Stimulated activated CD8-positive, alpha-beta memory T cell treated with anti-CD3 and anti-CD28 coated beads, Interleukin-2, amount 100 ng/mL, for 1 hour (primary cell): ENCODE measurements at places on chromosomes 5 and 9.

DNA sequence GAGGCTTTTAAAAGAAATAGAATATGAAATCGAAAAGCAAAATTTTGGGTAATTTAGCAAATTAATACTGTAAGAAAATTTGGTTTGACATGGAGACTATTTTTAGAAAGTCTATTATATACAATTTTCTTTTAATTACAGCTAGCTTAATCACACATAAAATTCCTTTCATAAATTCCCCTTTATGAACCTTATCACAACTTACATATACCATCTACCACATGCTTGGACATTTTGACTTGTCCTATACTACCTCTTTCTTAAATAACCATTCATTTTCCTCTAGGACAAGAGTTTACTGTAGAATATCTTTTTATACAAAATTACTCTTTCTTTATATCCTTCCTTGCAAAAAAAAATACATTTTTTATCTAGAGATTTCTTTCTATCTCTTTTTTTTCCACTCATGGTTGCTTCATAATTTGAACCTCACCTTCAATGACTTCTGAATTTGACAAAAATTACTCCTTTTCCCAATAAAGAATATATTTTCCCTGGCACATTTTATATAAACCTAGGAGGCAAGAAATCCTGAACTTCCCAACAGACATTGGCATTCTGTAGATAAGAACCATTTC is 34.0 kb upstream of the SYK start:
- DNase-seq = no peak

GRCh38 chr9:126461029-126461428 is 134.4 kb downstream of the MVB12B start:
- no peak for DNase-seq

DNA sequence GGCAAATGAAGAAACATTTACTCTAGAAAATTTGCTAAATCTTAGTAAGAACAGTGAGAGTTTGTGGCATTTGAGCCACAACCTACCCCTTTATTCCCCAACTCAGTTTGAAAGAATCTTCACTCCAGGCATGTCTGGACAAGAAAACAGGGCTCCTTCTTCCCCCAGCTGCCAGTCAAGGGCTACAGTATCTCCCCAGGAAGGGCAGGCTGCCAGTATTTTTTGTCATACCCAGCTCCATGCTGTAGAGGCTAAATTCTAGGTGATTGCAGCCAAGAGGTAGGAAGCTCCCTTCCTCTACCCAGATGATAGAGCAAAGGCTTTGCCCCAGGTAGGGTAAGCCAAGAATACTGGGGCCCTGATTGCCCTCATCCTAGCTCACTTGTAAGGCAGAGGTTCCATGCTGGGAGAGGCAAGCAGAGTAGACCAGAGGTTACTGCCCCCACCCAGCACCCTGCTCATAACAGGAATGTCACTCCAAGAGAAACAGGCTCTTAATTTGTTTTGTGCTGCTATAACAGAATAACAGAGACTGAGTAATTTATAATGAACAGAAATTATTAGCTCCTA is 20.0 kb upstream of the GRPEL2 start:
- no peak for DNase-seq

- DNase-seq = no peak
Measured at GRCh38 chr5:151054709-151055108, 26.1 kb downstream of the TNIP1 start.

DNA sequence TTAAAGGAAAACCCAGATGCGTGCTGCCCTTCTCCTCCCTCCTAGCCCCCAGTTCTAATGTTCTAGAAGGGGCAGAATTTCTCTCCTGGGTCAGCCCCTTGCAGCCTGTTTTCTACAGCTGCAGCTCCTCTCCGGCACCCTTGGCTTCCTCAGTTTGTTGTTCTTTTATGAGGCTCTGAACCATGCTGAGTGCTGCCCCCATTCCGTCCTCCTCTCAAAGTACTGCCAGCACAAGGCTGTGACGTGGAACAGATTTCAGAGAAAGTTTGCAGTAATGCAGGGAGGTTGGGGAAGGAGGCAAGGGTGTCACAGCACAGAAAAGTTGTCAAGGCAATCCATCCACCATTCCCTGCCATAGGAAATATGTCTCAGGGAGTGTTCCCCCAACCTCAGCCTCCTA is 63.3 kb downstream of the RGS3 start:
- DNase-seq = no peak

- no peak for DNase-seq
Measured at GRCh38 chr9:97480174-97480573, 21.3 kb upstream of the TMOD1 start.

GRCh38 chr5:66958980-66959641 is 237.5 kb downstream of the CD180 start:
- no peak for DNase-seq

DNA sequence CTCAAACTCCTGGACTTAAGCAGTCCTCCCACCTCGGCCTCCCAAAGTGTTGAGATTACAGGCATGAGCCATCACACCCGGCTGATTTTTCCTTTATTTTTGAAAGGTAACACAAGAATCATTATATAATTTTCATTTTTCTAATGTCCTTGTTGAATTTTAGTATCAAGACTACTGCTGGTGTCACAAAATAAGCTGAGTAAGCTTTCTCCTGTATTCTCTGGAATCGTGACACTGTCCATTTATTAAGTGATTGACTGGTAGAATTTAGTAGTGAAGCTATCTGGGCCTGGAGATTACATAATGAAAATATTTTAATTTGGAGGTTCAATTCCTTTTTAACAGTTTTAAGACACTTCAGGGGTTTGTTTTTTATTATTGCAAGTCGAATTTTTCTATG is 9.5 kb downstream of the CDK20 start:
- DNase-seq = no peak

DNA sequence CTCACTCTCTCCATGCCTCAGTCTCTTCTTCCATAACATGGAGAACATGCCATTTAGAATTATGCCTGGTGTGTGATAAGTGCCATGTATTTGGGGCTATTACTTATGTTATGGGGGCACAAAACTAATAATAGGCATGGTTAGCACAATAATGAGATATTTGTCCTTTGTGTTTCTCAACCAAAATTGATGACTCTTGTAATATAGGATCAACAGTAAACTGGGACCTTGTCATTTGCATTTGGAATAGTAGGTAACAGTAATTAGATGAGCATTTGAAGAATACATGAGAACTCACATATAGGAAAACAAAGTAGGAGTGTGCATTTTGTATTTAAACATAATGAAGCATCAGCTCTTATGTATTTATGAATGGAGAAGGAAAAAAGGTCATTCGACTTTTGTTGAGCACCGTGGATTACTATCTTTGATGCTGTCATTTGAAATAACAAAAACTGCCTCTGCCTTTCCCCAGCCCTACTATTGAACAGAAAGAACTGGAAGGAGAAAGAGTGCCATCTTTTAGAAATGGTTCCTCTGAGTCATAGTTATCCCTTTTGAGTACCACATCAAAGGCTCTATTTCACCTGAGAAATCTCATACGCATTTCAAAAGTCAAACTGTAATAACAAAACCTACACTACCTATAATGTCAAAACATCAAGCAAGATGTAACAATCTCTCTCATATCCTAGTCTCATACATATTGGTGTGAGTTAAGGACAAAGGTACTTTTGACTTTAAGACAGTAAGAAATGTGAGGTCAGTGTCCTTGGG is 655.2 kb downstream of the PDE4D start:
- no peak for DNase-seq

- DNase-seq = no peak
Measured at GRCh38 chr5:170885809-170886208, 24.0 kb downstream of the RANBP17 start.

- DNase-seq = no peak
Measured at GRCh38 chr9:90846770-90847419, 45.3 kb downstream of the SYK start.

GRCh38 chr5:82068723-82069122 is 96.9 kb downstream of the ATG10 start:
- DNase-seq = no peak

DNA sequence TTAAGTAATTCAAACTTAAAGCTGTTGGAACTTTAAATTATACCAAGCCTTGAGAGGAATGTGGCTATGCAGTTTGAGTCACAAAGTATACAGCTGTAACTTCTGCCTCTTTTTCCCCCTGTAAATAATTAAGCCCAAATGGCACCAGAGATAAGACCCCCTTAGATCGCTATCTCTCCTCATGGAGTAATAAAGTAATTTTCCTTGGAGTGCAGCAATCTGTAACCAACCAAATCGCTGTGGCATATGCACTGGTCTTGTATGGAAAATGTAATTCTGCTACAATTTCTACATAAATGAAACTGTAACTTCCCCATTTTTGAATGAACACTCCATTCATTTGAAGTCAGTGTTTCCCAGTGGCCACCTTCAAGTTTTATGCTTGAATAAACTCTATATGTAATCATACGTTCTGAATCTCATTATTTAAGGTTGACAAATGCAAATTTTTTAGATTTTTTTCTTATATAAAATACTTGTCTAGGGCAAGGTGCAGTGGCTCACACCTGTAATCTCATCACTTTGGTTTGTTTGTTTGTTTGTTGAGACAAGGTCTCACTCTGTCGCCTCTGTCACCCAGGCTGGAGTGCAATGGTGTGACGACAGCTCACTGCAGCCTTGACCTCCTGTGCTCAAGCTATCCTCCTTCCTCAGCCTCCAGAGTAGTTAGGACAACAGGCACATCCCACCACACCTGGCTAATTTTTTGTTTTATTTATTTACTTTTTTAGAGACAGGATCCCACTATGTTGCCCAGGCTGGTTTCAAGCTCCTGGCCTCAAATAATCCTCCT is 12.3 kb downstream of the SUSD1 start:
- no peak for DNase-seq

GRCh38 chr5:7518947-7519560 is 123.1 kb downstream of the ADCY2 start:
- DNase-seq = no peak

- DNase-seq = no peak
Measured at GRCh38 chr5:21672911-21673310, 1180.2 kb downstream of the CDH12 start.
